ENCODE measurements at places on chromosomes 3 and 15. TPM values are rescaled to one million over a fixed set of nuclear protein-coding genes. Genes with fewer than 3 reads are reported as not detected.

GRCh38 chr15:90358124-90359033, 6.3 kb downstream of the ZNF774 start:
- no peak overlapping the region for H3K4me3 ChIP-seq
- no peaks in the 10 kb centered on the region for H3K4me1 ChIP-seq
- H3K27ac ChIP-seq = no peak overlapping the region

GRCh38 chr15:75483961-75484360, 32.5 kb upstream of the SIN3A start:
- H3K27me3 ChIP-seq = no peaks in the 10 kb centered on the region
- H3K36me3 ChIP-seq = peaks cover 43% of the 10 kb centered on the region
- H3K27ac ChIP-seq = no peak overlapping the region
- H3K4me1 ChIP-seq = peaks cover 2% of the 10 kb centered on the region
- DNase-seq = no peak

GRCh38 chr3:129663930-129664646, 57.6 kb upstream of the PLXND1 start:
- H3K27me3 ChIP-seq = no peaks in the 10 kb centered on the region
- H3K36me3 ChIP-seq = no peaks in the 10 kb centered on the region
- H3K27ac ChIP-seq = no peak overlapping the region
- H3K4me1 ChIP-seq = peaks cover 16% of the 10 kb centered on the region

DNA sequence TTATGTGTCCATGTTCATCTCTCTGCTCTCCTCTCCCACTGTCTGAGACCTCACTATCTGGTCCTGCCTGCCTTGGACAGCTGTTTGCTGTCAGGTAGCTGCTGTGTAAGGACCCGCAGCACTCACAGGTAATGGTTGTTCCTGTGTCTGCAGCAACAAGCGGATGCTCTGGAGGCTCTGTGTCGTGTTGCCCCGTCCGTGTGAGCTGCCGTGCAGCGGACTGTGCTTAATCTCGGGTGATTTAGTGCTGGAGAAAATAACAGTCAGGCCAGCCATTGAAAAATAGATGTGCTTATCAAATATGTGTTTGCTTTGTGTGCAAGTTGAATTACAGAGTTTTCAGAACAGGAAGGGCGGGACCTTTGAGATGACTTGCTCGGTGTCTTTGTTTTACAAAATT, 121.4 kb downstream of the GABRG3 start:
- no peaks in the 10 kb centered on the region for H3K4me1 ChIP-seq
- H3K4me3 ChIP-seq = no peak overlapping the region
- DNase-seq = no peak
- peaks cover 4% of the 10 kb centered on the region for H3K27me3 ChIP-seq
- H3K27ac ChIP-seq = no peak overlapping the region

GRCh38 chr3:37015642-37016041, 22.3 kb downstream of the MLH1 start:
- no peak overlapping the region for H3K27ac ChIP-seq
- DNase-seq = no peak
- H3K4me3 ChIP-seq = no peak overlapping the region
- no peaks in the 10 kb centered on the region for H3K4me1 ChIP-seq
- H3K27me3 ChIP-seq = peaks cover 2% of the 10 kb centered on the region

Gene SGO1
- total RNA-seq = 8.1 TPM

DNA sequence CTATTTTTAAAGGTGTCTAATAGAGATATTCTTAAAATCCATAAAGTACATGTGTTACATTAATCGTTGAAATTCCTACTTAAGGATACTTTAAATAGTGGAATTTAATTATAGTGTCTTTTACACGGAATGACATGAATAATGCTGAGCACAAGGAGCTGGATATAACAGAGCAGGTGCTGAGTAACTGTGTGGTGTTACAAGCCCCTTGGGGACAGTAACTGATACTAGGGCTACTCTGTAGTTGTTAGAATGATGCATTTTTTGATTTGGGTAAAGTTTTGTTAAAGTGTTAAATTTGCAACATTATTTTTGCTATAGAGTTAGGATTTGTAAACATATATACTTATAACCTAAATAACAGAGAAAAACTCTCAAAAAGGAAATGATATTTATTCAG, 1496.1 kb downstream of the OTOL1 start:
- no peak for DNase-seq
- H3K4me1 ChIP-seq = no peaks in the 10 kb centered on the region
- H3K4me3 ChIP-seq = no peak overlapping the region

DNA sequence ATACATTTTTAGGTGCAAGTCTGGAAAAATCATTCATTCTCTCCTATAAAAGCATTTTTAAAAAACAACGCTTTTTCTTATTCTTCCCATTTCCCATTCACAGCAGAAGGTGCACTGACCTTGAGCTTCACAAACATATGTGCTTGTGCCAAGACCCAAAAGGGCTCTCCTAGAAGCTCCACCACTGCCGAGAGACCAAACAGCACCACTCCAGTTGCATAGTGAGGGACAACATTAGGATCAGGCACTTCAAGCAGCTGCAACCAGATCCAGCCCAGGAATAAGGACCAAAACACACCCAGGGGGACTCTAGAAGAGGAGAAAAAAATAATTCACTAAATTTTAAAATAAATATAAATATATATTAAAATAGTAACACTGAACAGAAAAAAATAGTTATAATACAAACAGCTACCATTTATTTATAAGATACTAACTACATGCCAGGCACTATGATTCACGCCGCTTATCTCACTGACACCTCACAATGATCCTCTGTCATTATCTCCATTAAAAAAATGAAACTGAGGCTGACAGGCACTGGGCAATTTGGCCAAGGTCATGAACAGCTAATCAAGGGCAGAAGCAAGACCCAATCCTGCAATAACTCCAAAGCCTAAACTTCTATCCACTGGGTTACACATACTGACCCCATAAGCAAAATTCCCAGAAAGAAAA, 7.8 kb downstream of the RFT1 start:
- no peak overlapping the region for H3K4me3 ChIP-seq
- H3K36me3 ChIP-seq = peaks cover 40% of the 10 kb centered on the region
- H3K27ac ChIP-seq = no peak overlapping the region
- H3K27me3 ChIP-seq = peaks cover 2% of the 10 kb centered on the region
- no peaks in the 10 kb centered on the region for H3K4me1 ChIP-seq

DNA sequence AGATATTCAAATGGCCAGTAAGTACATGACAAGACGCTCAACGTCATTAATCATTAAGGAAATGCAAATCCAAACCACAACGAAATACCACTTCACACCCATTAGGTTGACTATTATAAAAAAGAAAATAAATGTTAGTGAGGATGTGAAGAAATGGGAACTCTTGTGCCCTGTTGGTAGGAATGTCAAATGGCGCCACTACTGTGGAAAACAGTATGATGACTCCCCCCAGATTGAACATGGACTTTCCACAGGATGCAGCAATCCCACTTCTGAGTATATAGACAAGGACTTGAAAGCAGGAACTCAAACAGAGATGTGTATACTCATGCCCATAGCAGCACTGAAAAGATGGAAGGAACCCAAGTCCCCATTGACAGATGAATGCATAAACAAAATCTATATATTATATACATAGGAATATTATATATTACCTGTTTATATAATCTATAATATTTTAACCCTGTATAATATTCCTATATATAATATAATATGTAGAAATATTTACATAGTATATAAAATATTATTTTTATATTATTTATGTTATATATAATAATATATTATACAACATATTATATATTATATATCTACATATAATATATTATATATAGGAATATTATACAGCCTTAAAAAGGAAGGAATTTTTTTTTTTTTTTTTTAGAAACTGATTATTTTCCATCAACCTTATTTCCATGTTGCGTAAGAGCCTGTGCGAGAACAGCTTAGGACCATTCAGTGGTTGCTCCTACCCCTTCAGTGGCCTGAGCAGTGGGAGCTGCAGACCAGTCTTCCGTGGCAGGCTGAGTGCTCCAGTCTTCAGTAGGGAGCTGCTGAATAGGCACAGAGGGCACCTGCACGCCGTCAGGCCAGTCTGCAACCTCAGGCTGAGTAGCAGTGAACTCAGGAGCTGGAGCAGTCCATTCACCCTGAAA, 17.6 kb upstream of the PIGZ start:
- no peak for DNase-seq
- H3K4me3 ChIP-seq = no peak overlapping the region
- peaks cover 4% of the 10 kb centered on the region for H3K36me3 ChIP-seq

Gene EXD1
- not detected for total RNA-seq

DNA sequence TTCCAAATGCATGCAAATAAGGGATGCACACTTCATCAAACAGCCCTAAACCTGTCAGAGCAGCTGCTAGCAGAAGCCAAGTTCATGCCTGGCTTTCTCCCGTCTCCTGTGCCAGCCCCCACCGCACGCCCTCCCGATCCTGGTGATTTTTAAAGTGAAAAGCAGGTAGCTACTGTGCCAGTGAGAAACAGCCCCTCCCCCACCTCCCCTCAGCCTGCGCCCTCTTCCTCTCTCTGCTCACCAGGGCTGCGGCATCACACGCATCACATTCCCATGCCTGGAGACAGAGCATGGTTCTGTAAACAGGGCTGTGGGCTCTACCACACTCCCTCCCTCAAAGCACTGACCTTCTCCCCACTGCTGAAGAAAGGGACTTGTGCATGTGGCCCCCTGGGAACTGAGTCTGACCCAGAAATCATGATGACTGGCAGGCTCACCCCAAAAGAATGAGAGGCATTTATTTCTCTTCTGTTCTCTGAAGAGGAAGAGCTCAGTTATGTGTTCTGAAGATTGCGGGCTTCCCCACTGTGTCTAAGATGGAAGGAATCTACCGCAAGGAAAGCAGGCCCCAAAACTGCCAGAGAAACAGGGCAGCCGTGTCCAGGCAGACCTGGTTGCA, 14.5 kb upstream of the SLC6A1 start:
- peak; percentile 19 for DNase-seq
- peaks cover 9% of the 10 kb centered on the region for H3K27me3 ChIP-seq
- H3K36me3 ChIP-seq = peaks cover 3% of the 10 kb centered on the region
- no peak overlapping the region for H3K27ac ChIP-seq
- H3K4me1 ChIP-seq = peaks cover 29% of the 10 kb centered on the region

Gene NMNAT3
- total RNA-seq = 0.62 TPM

Gene GTPBP8
- 19.4 TPM for total RNA-seq

Gene C2CD4A
- total RNA-seq = 0.18 TPM

- H3K36me3 ChIP-seq = no peaks in the 10 kb centered on the region
- no peak overlapping the region for H3K27ac ChIP-seq
- no peaks in the 10 kb centered on the region for H3K27me3 ChIP-seq
- H3K4me3 ChIP-seq = no peak overlapping the region
Measured at GRCh38 chr15:86796521-86796920, 716.9 kb downstream of the AGBL1 start.

GRCh38 chr3:152382312-152383135, 113.8 kb downstream of the MBNL1 start:
- no peaks in the 10 kb centered on the region for H3K36me3 ChIP-seq
- DNase-seq = no peak
- H3K27me3 ChIP-seq = no peaks in the 10 kb centered on the region

- H3K27me3 ChIP-seq = no peaks in the 10 kb centered on the region
- H3K27ac ChIP-seq = no peak overlapping the region
- no peaks in the 10 kb centered on the region for H3K36me3 ChIP-seq
- no peak overlapping the region for H3K4me3 ChIP-seq
Measured at GRCh38 chr3:16280671-16281070, 15.7 kb downstream of the OXNAD1 start.

- H3K27ac ChIP-seq = peak overlapping the region; percentile 40
- no peak overlapping the region for H3K4me3 ChIP-seq
Measured at GRCh38 chr15:83545804-83546511, 98.8 kb downstream of the SH3GL3 start.

Gene ENTPD3
- total RNA-seq = not detected

DNA sequence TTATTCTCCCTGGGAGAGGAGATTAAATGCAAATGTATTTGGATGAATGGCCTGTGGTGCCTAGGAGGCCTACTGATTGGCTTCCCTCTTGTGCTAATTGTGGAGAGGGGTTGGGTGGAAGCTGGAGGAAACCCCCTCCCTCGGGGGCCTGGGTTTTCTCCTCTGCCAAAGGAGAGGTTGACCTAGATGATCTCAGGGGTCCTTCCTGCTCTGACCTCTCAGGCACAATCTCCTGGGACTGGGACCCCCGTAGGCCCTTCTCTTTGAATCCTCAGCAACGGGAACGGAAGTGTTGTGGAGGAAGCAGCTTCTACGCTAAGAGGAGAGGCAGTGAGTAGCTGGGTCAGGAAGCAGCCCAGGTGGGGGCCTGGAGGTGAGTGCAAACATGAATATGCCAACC, 40.5 kb upstream of the MAGEF1 start:
- H3K27me3 ChIP-seq = peaks cover 7% of the 10 kb centered on the region
- peaks cover 8% of the 10 kb centered on the region for H3K4me1 ChIP-seq
- H3K27ac ChIP-seq = no peak overlapping the region
- no peak for DNase-seq
- H3K36me3 ChIP-seq = no peaks in the 10 kb centered on the region

Gene ATP8B4
- total RNA-seq = 45.8 TPM

Gene WDR53
- 22.2 TPM for total RNA-seq

DNA sequence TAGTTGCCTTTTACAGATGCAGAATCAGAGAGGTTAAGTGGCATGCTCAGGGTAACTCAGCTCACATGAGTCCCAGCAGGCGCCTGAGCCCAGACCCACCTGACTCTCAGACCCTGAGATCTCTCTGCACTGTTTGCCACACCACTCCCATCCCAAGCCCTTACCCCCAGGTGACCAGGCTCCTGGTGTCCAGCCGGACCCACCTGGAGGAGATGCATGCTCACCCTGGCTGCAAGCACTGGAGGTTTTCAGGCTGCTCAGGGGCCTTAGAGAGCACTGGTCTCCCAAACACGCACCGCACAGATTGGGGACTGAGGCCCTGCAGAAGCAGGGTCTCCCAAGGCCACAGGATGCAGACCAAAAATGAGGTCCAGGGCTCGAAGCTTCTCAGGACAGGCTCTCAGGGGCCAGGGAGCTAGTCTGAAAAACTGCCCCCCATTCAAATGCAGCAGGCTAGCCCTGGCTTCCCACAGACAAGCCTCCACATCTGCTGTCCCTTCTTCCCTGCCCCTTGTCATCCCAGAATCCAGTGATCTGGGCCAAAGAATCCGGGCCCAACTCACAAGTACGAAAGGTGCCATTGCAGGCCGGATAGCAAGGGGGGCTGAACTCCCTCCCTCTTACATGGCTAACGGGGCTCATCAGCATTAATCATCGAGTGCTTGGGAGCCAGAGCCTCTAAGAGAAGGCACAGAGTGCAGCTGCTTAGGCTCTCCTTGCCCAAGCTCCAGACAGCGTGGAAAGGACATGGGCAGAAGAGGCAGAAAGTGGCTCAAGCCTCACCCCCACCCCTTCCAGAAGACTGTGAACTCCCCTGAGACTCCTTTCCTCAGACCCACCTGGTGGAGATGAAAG, 90.2 kb upstream of the PRR20G start:
- H3K4me1 ChIP-seq = no peaks in the 10 kb centered on the region
- DNase-seq = no peak
- H3K36me3 ChIP-seq = no peaks in the 10 kb centered on the region

Gene ONECUT1
- 0.69 TPM for total RNA-seq

- H3K4me3 ChIP-seq = no peak overlapping the region
- H3K27me3 ChIP-seq = peaks cover 4% of the 10 kb centered on the region
- no peak for DNase-seq
- no peaks in the 10 kb centered on the region for H3K36me3 ChIP-seq
- H3K4me1 ChIP-seq = peaks cover 23% of the 10 kb centered on the region
Measured at GRCh38 chr3:20320489-20320888, 134.5 kb upstream of the SGO1 start.

Data from endothelial cell (in vitro differentiated cells).